ENCODE measurements at places on chromosomes 4 and X.

- no peak for DNase-seq
Measured at GRCh38 chrX:77398330-77398954, 48.7 kb upstream of the FGF16 start.

DNA sequence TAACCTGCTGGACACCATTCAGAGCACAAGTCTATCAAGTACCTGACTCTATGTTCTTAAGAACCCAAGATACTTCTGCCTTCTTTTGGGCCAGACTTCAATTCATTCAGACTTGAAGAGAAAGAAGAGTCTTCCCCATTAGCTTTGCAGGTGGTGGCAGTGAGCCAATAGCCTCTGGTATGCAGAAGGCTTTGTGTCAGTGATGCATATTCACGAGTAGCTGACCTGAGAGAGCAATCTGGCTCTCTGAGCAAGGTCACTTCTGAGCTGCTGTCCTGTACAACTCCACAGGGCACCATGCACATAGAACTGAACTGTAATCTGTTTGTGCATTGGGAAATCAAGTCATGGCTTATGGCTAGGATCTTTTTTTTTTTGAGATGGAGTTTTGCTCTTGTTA lies 39.9 kb upstream of the SPINK2 start:
- peak; percentile 15 for DNase-seq

GRCh38 chr4:14267373-14268060 lies 640.0 kb upstream of the BOD1L1 start:
- no peak for DNase-seq

DNA sequence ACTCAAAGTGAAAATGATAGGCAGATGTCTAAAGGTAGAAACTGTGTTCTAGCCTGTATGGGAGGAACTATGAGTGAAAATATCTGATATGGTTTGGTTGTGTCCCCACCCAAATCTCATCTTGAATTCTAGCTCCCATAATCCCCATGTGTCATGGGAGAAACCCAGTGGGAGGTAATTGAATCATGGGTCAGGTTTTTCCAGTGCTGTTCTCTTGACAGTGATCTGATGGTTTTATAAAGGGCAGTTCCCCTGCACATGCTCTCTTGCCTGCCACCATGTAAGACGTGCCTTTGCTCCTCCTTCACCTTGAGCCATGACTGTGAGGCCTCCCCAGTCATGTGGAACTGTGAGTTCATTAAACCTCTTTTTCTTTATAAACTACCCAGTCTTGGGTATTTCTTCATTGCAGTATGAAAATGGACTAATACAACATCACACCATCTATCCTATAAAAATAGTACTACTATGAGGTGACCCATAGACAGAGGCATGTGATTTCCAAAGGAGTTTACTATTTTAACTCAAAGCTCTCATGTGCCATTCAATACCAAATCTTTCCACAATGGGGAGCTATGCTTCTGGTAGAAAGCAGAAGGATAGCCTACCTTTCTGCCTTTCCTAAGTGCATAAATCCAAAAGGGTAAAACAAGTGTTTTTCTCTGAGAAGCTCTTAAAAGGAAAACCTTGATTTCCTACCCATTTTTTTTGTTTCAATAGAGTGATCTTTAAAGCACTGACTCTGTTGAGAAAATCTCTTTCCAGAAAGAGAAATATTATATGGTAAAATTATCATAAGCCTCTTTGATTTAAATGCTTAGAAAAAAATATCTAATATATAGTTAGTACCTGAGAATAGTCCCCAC lies 38.8 kb downstream of the SEC31A start:
- DNase-seq: peak; percentile 55

DNA sequence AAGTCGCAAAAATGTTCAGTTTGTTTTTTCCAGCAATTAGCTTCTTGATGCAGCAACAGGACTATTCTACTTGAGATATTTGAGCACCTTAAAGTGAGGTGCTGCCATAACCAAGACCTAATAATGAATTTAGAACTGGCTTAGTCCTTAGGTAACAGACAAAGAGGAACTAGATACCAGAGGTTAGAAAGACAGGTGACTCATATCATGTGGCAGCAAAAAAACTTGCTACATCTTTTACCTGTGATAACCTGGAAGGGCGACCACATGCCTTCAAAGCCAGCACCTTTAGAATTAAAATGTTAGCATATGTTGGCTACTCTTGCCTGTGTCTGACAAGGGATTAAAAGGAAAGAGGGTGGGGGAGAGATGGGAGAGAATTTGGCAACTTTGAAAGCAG lies 90.4 kb downstream of the ARHGAP6 start:
- no peak for DNase-seq

DNA sequence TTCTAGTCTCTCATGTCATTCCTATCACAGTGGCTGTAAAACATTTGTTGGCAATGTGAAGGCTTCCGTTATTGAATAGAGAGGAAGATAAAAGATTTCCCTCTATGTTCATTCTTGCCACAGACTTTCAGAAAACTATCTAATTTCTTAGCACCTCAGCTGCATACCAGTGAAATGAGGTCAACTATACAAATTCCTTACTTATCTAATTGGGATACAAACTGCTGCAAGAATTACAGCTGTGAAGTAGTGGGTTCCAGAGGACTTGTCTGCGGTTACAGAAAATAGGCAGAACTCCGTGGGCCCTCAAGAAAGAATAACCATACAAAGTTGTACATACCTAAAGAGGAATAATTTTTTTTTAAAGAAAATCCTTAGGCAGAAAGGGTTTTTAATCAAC lies 175.8 kb downstream of the PPP1R2C start:
- no peak for DNase-seq

DNA sequence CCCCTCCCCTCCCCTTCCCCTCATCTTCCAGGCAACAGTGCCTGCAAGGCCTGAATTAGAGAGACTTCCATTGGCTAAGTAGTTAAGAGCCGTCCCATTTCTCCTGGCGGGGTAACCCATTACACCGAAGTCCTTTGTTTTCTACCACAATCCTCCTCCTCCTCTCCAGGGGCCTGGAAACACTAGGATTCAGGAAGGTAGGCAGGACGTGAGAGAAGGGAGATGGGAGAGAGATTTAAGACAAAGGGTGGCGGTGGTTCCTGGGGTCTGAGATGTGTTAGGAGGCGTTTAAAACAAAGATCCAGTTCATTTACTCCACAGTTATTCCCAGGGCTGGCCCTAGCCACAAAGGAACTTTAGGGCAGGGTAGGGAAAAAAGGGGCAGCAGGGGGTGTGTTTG lies 28.0 kb downstream of the NYX start:
- DNase-seq: no peak

DNA sequence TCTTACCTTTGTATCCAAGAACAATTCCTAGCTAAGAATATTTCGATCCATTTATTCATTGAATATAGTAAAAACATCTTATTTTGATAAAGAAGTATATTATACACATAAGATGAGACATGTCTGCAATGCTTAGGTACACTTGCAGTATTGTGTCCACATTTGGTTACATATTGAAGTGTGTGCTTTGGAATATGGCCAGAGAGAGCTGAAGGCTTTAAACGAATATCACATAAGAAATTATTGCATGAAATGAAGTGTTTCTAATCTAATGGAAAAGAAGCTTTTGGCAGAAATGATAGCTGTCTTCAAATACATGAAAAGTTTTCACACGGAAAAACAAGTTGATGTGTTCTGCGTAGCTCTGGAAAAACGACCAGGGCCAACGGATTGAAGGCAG lies 516.1 kb upstream of the ZFP42 start:
- DNase-seq: no peak

GRCh38 chr4:165359506-165359905 lies 19.3 kb upstream of the CPE start:
- no peak for DNase-seq
